ENCODE measurements at places on chromosomes 1 and 21.

GRCh38 chr1:164629971-164630370 is 71.0 kb downstream of the PBX1 start:
- DNase-seq: no peak

GRCh38 chr1:183922197-183922596 is 115.3 kb downstream of the COLGALT2 start:
- no peak for DNase-seq

GRCh38 chr1:192702212-192702902 is 66.4 kb downstream of the RGS13 start:
- DNase-seq: no peak

GRCh38 chr1:68087184-68087583 is 36.8 kb upstream of the DIRAS3 start:
- DNase-seq: no peak

DNA sequence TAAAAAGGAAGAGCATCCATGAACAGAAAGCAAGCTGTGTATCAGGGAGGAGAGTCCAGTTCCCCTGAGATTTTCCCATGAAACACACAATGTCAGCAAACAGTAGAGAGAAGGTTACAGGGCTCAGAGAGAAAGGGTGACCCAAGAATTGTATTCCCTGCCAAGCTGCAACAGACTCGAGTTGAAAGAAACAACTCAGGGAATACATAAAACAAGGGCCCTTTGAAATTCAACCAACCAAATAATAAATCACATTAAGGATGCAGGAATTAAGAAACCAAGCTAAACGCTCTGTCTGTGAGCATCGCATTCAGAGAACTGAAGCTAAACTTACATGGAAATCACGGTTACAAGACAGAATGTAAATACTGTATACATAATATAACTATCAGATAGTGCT is 20.2 kb downstream of the S100A16 start:
- no peak for DNase-seq

DNA sequence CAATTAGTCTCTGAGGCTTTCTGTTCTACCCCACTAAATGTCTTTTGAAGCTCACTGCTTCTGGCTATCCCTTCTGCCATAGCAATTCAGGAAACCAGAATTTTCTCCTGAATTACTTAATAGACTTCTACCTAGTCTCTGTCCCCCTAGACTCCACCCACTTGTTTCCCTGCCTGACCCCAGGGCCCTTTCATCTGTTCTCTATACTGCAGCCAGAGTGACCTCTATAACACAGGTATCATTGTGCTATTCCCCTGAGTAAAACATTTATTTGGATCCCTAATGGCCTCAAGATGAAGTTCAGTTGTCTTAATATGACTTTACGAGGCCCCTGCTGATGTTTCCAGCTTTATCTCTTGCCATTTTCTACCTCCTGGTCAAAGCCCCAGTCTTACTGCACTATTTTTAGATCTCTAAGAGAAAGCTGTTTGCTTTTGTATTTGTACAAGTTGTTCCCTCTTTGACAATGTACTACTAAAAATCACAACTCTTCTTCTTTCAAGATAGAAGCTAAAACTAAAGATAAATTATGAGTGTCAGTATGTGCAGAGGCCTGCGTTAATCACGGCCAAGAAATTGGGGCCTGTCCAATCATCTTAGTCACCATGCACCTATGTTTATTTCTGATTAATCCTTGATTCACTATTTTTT is 54.5 kb downstream of the ATP1B1 start:
- DNase-seq: no peak

DNA sequence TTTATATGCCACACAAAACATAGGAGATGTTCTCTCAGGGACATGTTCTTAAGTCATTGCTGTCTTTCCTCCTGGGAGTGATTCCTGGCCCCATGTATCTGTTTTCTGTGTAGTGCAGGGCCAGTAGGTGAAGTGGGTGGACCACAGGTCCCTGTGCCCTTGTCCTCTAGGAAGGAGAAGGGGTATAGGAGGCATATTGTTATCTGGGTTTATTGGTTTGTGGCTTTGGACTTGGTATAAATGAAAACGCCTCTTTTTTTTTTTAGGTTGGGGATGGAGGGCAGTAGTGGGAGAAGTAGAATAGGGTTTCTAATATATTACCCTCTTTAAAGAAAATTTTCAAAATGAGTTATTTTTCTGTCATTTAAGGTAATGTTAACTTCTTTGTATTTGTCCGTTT is 29.4 kb downstream of the DYRK1A start:
- no peak for DNase-seq

DNA sequence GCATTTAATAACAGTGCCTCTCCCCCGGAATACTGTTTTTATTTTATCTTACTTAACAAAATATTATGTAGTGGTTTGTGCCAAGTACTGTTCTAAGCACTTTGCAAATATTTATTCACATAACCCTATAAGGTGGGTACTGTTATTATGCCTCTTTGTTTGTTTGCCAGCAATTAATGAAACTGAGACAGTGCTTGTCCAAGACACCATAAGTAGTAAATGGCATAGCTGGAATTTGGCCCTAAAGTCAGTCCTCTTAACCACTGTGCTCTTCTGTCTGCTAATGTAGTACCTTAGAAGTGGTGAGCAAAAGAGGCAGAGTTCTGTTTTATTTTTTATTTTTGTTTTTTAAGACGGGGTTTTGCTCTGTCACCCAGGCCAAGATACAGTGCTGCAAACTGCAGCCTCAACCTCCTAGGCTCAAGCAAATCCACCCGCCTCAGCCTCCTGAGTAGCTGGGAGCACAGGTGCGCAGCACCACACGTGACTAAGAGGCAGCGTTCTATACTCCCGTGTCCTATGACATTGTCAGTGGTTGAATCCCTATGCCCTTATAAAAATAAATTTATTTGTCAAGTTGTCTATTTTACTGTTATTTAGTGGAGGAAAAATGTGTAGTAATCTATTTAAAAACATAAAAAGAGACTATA is 165.8 kb downstream of the CLEC20A start:
- no peak for DNase-seq

DNA sequence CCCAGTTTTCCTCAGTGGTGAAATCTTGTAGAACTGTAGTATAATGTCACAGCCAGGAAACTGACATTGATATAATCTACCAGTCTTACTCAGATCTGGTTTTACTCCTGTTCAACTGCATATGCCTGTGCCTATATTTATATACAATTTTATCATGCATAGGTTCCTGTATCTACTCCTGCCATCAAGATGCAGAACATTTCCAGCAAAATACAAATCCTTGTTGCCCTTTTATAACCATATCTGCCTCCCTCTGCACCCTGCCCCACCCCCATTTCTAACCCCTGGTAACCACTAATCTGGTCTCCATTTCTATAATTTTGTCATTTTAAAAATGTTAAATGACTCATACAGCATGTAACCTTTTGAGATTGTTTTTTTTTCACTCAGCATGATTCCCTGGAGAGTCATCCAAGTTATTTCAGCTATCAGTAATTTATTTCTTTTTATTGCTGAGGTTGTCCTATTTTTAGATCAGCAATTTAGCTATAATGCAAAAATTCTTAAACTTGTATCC is 8.1 kb downstream of the UTP25 start:
- no peak for DNase-seq

DNA sequence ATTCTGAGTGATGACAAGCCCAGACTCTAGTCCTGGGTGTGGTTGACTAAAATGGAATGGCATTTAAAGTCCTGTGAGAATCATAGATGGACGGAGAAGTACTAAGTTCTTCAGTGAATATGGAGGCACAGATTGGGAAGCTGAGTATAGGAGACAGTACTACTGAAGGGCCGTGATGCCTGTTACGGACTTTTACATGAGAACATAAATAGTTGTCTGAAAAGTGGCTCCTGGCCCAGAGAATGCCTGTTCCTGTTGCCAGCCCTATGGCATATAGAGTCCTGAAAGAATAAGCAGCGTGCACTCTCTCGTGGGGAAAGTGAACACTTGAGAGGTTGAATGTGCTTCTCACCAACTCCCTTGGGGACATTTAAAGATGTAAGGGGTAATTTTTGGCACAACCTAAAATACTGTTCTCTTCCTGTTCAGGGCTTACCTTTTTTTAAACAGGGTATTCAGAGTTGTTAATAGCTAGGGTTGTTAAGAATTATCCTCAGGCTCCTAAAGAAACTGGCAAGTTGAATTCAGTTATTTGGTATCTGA is 20.4 kb downstream of the CCT8 start:
- no peak for DNase-seq

GRCh38 chr21:44847261-44848056 is 26.0 kb downstream of the PTTG1IP start:
- no peak for DNase-seq

GRCh38 chr21:18989953-18990495 is 586.4 kb upstream of the TMPRSS15 start:
- no peak for DNase-seq

- no peak for DNase-seq
Observed at GRCh38 chr1:69991644-69992043, 213.7 kb downstream of the LRRC40 start.

GRCh38 chr1:2403273-2403672 is 9.1 kb downstream of the PEX10 start:
- DNase-seq: no peak

DNA sequence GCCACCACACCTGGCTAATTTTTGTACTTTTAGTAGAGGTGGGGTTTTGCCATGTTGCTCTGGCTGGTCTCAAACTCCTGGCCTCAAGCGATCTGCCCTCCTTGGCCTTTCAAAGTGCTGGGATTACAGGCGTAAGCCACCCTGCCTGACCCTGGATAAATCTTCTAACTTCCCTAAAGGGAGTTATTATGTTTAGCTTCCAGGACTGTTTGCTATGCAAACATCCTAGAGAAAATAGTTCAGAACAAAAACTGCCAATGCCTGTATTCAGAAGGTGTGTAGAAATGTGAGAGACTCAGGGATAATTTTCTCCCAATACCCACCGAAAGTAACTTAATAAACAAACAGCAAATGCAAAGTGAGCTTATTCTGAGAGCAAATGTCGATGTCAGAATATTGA is 301.2 kb downstream of the TGFB2 start:
- DNase-seq: no peak

- no peak for DNase-seq
Observed at GRCh38 chr1:11690397-11691301, 861 bp upstream of the DRAXIN start.

- no peak for DNase-seq
Observed at GRCh38 chr1:13782634-13783360, 82.8 kb downstream of the PRDM2 start.

DNA sequence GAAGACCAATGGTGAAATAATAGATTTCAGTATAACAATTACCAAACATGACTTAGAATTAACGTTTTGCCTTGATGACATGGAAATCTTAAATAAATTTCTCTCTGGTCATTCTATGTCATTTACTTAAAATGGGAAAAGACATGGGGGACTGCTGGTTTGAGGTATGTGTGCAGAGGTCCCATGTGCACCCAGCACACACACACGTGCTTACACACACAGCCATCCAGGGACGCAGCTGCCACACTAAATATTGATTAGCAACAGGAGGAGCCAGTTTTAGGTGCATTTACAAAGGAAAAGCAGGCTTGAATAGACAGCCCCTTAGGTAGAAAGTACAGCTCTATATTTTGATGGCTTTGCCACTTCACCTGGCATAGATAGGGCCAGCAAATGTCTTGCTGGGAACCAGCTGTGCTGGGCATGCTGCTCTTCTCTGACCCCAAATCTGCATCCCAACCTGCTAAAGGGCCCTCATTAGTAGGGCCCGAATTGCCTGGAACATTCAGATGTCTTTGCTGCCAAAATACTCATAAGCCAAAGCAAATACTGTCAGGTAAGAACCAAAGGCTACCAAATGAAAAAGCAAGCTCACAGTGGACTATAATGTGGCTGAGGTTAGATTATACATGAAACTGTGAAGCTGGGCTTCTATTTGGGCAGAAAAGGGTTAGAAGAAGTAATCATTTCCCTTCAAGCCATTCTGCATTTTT is 399.9 kb downstream of the HHAT start:
- DNase-seq: no peak

GRCh38 chr1:118947003-118947765 is 41.0 kb downstream of the TBX15 start:
- DNase-seq: no peak

DNA sequence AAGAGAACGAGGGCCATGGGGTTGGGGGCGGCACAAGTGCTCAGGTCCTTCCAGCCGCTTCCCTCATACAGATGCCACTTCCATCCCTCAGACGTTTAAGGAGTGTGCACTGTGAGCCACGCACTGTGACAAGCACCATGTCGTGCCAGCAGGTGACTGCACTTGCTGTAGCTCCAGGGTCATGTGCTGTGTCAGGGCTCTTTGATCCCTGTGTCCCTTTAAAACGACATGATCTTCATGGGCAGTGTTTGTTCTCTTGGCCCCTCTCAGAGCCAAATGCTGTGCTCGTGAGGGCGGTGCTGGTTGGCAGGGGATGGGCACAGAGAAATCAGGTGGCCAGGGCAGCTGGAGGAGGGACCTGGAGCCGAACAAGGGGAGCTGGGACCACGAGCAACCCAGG is 19.9 kb downstream of the IL10RB start:
- no peak for DNase-seq

GRCh38 chr1:221227872-221228337 is 348.7 kb downstream of the HLX start:
- DNase-seq: no peak

- DNase-seq: no peak
Observed at GRCh38 chr1:53575955-53576320, 116.7 kb downstream of the DMRTB1 start.

DNA sequence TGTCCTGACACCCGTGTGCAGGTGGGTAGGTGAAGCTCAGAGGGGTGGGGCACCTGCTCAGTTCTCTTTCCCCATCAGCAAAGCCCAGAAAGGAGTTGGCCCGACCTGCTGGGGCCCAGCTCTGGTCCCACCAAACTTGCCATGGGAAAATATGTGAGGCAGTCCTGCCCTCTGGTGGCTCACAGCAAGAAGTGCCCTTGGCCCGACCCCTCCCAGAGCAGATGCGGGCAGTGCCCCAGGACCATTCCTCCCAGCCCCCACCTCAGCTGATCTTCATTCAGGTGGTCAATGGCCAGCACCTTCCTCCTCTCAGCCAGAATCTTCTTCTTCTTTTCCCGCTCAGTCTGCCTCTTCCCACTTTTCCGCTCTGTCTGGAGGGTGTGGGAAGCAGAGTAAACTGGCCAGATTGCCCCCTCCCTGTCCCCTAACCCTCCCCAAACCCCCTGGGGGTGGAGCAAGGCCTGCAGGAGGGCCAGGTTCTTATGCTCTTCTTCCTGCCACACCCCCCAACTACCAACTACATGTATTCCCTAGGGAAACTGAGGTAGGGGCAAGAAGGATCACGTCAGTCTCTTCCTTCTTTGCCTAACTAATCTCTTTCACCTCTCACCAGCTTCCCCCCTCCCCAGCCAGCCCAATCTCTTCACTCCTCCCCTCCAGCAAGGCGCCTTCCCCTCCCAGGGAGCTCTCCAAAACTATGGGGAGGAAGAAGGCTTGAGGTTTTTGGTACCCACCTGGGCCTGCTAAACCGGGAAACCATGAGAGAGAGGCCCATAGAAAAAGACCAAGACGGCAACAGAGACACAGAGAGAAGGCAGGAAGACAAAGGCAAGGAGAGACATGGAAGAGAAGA is 15.6 kb downstream of the TNNT2 start:
- DNase-seq: no peak

DNA sequence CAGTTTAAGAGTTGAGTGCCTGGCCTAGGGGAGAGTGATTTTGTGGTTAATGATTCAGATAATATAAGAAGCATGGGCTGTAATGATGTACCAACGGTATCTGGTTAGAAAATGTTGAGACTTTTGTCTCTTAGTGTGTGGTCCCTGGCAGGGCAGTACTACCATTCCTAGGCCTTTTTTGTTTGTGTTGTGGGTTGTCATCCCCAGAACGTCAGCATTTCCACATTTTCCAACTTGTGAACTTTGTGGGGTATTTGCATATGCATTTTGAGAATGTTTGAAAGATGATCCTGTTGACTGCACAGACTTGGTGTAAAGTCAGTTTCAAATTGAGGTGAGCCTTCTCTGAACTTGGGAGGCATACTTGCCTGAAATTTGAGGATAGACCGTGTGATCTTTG is 11.4 kb downstream of the NEK7 start:
- no peak for DNase-seq

Measured in NCI-H1436 treated with DMSO at 0.1 percent for 48 hours (cell line).